Dermis microvascular lymphatic vessel endothelial cell (primary cell): ENCODE measurements at places on chromosomes 6 and 20.

- no peak for DNase-seq
These were observed 10.1 kb upstream of the TMEM244 start for GRCh38 chr6:129871221-129871620.

- no peak for DNase-seq
These were observed 18.3 kb downstream of the KIF6 start for GRCh38 chr6:39706819-39707335.

DNA sequence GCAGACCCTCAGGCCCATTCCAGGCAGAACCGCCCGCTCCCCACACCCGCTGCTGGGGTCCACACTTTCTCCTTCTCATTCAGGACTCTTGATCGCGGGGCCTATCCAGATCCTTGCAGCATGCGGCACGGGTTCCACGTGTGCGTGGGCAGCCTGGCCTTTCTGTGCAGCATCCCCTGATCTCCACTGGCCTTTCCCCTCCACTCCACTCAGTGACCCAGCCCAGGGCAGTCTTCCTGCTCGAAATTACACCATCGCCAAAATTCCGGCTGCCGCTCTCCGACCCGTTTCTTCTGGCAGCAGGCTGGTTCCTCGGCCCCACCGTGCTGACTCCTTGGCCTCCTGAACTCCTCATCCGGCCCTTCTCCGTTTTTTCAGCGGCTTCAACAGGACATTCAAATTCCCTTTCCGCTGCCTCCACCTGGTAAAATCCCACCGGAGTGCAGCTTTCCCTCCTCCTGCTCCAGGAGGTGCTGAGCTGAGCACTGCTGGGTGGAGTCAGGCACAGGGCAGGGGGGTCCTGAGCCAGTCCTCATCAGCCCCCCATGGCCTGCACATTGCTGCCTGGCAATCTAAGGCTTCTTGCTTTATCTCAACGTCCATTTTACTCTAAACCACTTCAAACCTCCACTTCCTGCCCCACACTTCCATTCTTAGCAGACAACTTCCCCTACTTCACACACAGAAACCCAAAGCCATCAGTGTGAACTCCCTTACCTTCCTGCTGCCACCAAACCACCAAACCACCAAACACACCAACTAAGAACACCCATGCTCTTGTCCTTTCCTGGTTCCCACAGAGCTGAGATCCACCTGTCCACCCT is 9.0 kb downstream of the SFT2D1 start:
- DNase-seq, result no peak

- DNase-seq, result no peak
These were observed 2.5 kb downstream of the NPBWR2 start for GRCh38 chr20:64104667-64105451.

GRCh38 chr20:52731093-52731492 is 241.1 kb upstream of the TSHZ2 start:
- no peak for DNase-seq
